ENCODE measurements at places on chromosomes 6 and 20.

DNA sequence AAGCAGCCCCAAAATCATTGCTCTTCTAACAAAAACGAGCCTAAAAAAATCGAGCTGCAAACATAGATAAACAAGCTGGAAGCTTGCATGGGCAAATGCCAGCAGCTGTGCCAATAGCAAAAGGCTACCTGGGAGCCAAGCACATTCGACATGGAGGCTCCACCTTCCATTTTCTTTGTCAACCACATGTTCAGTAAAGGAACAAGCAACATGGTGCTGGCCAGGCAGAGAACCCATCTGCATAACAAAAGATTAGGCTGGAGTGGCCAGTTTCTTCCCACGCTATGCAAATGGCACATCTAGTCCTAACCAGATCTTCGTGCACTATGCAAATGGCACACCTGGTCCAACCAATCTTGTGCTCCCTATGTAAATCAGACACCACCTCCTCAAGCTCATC is 110.5 kb downstream of the KIF16B start:
- DNase-seq, result no peak

GRCh38 chr6:20542927-20543602 is 8.8 kb downstream of the CDKAL1 start:
- DNase-seq, result no peak

DNA sequence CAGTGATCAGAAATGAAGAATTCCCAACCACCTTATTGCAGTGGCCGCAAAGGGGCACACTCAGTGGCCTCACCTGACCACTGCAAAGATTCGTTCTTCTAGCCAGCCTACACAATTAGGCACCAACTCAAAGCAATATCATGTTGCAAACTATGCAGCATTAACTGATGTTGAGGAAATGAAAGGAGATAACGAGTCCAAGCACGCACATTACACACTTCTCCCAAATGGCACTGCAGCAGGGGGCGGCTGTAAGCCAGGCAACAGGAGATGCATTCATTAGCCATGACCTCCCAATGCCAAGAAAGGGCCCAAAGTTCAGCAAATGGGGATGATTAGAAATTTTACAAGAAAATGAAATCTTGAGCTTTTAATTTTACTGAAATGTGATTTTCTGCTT is 39.3 kb downstream of the ATXN1 start:
- DNase-seq, result no peak

GRCh38 chr6:17269840-17270239 is 11.3 kb upstream of the RBM24 start:
- DNase-seq, result no peak

DNA sequence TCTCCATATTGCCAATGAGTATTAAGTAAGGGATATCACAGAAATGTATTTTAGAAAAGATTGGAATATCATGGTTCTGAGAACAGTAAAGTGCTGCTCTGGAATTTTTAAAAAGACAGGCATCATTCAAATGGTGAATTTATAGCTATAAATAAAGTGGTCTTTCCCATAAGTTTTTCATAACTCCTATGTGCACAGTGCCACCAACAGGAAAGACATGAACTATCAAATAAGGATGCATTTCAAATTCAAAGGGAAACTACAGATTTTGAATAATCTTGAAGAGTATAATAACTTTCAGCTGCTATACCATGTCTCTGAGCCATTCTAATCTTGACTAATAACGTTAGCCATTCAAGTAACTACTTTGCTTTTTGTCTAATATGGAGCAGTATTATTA is 456.8 kb upstream of the GJE1 start:
- DNase-seq, result no peak

GRCh38 chr6:106913676-106914280 is 60.8 kb downstream of the CD24 start:
- DNase-seq, result no peak

DNA sequence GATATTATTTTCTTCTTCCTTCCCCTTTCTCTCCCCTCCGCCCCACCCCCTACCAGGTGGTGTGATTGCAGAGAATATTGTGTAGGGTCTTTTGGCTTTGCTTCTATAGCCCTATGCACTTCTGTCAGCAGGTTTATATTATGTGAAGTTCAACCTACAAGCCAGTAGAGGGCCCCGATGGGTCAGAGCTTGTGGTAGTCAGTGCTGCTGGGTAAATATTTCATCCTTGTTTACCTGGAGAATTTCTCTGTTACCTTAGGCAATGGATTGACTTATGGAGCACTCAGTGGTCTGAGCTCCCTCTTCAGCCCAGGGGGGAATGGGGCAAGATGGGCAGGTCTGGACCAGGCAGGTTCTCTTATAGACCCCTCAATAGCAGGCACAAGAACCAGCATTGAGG is 720.9 kb downstream of the GRIK2 start:
- no peak for DNase-seq

Measured in NCI-H524 treated with DMSO at 0.1 percent for 48 hours (cell line).